ENCODE measurements at places on chromosomes 12 and 14.

- no peak for DNase-seq
Measured at GRCh38 chr14:34098985-34099349, 148.1 kb upstream of the EGLN3 start.

DNA sequence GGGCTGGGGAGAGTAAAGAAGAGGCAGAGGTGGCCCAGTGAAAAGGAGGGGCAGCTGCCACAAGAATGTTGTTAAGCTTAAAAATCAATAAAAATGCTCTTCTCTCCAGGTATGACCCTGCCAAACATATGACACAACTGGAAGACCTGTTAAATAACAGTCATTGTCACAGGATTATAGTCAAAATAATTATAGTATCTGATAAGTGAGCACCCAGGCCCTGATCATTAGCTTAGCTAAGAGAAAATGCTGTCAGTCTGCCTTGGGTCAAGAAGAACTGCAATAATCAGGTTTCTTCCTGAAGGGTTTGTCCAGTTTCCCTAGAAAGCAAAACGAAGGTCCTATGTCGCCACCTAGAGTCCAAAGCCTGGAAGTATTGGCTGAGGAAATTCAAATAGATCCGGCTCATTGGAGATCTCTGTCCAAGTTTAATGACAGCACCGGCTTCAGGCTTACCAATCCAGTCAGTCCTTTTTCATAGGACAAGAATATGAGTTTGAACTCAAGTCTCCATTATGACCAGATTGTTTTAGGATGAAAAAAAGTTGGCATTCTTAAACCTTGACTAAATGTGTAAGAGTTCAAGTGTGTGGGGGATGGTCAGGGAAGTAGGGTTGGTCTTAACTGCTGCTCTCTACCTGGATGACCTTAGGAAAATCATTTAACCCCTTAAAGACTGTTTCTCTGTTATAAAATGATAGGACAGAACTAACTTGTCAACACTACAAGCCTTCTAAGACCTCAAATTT, 22.5 kb upstream of the NKX2-8 start:
- DNase-seq: no peak

DNA sequence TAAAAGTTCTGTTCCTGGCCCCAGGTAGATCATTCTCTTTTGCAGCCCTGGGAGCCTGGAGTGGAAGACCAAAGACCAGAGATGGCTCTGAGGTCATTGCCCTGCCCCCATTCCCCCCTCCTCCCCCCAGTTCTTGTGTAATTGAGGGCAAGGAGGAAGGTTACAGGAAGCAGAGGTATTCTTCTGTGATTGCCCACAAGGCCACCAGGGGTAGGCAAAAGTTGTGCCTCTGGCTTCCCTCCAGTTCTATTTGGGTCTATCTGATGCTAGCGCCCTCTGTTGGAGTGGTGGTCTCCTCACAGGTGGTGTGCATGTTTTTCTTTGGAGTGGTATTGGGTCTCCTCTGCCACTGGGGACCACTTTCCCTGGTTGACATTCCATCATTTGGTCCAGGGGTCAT, 41.2 kb upstream of the CRY1 start:
- peak; percentile 5 for DNase-seq

GRCh38 chr12:29187756-29188155, 38.7 kb downstream of the FAR2 start:
- DNase-seq: no peak

DNA sequence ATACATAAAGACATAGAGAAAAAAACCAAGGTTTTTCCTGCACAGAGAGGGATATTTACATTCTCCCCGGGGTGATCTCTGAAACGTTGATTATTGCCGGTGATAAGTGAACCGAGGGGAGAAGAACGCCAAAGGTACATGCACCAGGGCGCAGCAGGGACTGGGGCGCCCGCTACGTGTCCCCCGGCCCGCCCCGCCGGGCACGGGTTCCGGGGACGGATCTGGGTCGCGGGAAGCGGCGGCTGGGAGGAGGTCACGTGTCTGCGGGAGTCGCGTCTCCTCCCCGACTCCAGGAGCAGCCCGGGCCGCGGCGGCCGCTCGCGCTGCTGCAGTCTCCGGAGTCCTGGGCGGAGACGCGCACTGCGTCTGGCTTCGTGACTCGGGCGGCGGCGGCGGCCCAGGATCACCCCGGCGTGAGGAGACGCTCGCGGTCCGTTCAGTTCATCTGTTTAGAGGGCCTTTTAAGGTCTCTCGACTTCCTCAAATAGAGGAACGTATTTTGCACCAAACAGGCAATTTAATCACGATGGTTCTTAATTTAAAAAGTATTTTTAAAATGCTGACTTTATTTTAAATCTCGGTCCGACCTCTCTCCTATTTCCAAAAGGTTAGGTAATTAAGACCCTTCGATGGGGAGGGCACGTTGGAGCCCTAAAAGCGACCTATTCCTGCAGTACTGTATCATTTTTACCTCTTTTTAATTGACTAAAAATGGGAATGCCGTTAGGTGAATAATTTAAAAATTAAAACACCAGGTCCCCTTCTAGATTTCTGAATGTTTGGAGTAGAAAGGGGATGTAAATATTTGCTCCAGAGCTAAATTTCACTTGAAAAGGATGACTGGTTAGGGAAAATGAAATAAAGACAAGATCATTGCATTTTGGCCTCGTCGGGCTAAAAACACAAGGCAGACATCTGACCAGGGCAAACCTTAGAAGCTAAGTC, 1.8 kb upstream of the BHLHE41 start:
- DNase-seq: no peak

DNA sequence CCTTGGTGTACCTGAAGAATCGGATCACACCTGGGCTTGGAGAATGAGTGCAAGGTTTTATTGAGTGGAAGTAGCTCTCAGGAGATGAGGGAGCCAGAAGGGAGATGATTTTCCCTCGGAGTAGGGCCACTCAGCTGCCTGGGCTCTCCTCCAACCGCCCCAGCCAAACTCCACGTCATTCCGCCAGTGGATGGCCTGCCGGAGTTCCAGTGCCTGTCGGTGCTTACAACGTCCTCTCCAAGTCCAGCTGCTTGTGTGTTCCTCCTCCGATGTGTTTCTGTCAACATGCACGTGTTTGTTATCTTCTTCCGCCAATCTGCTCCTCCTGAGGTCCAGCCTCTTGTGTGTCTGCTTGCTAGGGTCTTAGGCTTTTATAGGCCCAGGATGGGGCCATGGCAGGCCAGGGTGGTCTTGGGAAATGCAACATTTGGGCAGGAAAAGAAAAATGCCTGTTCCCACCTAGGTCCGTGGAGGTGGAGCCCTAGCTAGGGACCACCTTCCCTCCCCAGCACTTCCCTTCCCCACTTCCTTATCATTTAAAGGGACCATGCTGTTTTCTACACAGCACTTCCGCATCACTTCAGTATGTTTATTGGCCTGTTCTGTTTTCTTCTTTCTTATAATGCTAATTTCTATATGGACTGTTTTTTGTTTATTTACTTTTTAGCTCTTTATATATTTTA, 343.2 kb downstream of the PDZRN4 start:
- no peak for DNase-seq
